ENCODE measurements at places on chromosomes 12 and 14. TPM values are rescaled to one million over a fixed set of nuclear protein-coding genes. Genes with fewer than 3 reads are reported as not detected.

DNA sequence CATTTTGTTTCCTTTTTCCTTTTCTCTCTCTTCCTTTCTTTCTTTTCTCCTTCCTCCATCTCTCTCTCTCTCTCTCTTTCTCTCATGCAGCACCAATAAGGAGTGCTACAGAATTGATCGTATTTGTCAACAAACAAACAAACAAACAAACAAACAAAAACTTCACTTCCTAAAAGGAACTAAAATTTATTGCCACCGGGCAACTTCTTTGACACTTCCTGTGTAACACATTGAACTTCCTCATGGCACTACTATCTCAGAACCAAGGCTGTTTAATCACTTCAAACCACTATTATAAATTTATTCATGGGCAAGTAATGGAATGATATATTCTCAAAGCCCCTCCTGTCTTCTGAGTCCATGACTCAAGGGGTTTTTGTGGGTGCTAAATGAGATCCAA lies 51.3 kb downstream of the SERPINA3 start:
- no peak for DNase-seq

The SGPP1 gene
- total RNA-seq = 11.1 TPM

- no peak for DNase-seq
Observed at GRCh38 chr14:89325959-89326358, 91.1 kb downstream of the FOXN3 start.

- DNase-seq = no peak
Observed at GRCh38 chr12:70876952-70877351, 43.6 kb downstream of the PTPRR start.

The RNASE4 gene
- 11.4 TPM for total RNA-seq

DNA sequence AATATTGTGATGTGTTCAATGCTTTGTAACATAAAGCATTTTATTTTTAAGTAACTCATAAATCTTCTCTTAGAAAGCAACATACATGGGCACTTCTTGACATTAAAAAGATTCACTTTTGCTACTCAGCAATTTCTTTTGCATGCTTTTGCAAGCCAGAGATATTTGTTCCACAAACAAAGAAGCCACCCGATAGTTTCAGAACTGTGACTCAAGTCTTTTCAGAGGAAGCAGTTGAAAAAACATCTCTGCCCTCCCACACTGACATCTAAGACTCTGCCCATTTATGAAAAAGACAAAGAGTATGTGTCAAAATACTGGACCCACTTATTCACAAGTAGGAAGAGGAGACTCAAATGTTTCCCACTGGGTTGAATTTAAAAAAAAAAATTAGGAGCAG lies 7.5 kb downstream of the APPL2 start:
- DNase-seq = peak; percentile 80

The ASCL1 gene
- total RNA-seq = not detected

The TDRD9 gene
- 3.0 TPM for total RNA-seq

The AHNAK2 gene
- total RNA-seq = 24.5 TPM

The IL26 gene
- total RNA-seq = not detected

GRCh38 chr12:119156401-119157044 lies 22.2 kb upstream of the HSPB8 start:
- no peak for DNase-seq

- peak; percentile 79 for DNase-seq
Observed at GRCh38 chr14:35687335-35687939, 121.7 kb downstream of the RALGAPA1 start.

- no peak for DNase-seq
Observed at GRCh38 chr12:104551-105081, 38.0 kb downstream of the IQSEC3 start.

DNA sequence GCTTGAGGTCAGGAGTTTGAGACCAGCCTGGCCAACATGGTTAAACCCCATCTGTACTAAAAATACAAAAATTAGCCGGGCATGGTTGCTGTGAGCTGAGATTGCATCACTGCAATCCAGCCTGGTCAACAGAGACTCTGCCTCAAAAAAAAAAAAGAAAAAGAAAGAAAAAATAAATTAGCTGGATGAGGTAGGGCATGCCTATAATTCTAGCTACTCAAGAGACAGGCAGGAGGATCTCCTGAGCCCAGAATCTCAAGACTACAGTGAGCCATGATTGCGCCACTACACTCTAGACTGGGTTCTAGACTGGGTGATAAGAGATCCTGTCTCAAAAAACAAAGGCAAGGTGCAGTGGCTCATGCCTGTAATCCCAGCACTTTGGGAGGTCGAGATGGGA lies 16.9 kb downstream of the PPP4R3A start:
- no peak for DNase-seq

The CREBL2 gene
- total RNA-seq = 42.4 TPM

The CLBA1 gene
- total RNA-seq = 4.6 TPM

DNA sequence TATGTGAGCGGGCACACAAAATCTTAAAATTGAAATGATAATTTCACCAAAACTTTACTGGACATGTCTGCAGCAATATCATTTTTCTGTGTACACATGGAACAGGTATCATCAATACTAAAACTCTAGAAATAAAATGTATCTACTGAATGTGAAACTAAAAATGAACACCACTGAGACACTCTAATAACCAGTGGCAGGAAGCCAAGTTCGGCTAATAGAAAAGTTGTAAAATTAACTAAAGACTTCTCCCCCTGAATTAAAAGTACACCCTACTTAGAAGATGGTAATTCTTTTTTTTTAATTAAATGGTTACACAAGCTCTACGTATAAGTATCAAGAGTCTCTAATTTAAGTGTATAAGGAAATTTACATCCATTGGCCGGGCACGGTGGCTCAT lies 227.2 kb downstream of the MED13L start:
- DNase-seq = no peak

DNA sequence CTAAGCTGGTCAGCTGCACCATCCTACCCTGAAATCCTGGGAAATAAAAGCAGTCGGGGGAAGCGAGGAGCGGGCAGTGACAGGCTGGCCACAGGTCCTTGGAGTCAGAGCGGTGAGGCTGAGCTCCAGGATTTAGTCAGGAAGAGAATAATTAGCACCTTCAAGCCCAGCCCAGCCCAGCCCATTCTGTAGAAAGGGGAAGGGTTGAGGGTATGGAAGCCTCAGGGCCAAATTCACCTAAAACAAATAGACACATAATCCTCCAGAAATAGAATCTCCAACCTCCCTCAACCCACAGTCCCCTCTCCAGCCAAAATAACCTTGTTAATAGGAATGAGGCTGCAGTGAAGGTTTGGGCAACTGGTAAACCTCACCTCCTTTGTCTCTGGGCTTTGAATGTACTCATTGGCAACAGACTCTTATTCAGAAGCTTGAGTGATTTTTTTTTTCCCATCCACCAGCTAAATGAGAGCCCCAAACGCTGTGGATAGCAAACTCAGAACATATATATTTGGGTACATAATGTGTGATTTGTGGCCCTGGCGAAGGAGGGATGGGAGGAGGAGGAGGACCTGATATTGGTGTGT lies 334.1 kb downstream of the DPF3 start:
- peak; percentile 6 for DNase-seq

The DACT1 gene
- total RNA-seq = 0.05 TPM

GRCh38 chr14:93023039-93023438 lies 92.7 kb downstream of the ITPK1 start:
- peak; percentile 40 for DNase-seq

The YAF2 gene
- 26.1 TPM for total RNA-seq

- no peak for DNase-seq
Observed at GRCh38 chr14:97061198-97061597, 264.0 kb downstream of the VRK1 start.

The KRT3 gene
- not detected for total RNA-seq

DNA sequence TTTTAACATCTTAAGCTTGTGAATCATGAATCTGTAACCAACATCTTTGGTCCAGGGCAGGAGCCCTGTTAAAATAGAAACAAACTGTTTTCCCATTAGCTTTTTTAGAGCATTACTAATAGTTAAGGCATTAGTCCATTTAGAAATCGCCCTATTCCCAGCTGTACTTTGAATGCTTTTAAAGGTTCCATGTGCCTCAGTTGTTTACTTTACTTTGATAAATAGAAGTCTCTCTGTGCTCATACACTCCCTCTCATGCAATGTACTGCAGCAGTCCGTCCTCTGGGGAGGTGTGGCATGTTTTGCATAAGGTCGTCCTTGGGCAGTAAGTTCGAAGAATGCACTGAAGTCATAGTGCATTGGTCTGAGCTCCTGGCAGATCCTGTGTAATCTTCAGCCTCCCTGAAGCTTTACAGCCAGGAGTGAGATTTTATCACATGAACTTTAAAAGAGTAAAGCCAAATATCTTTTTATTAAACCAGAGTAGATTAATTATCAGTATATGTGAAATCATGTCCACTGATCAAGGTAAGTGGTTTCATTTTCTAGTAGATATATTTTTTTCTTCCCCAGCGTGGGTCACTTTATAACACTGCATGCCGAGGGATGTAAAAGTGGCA lies 134.7 kb downstream of the FGD4 start:
- peak; percentile 79 for DNase-seq

DNA sequence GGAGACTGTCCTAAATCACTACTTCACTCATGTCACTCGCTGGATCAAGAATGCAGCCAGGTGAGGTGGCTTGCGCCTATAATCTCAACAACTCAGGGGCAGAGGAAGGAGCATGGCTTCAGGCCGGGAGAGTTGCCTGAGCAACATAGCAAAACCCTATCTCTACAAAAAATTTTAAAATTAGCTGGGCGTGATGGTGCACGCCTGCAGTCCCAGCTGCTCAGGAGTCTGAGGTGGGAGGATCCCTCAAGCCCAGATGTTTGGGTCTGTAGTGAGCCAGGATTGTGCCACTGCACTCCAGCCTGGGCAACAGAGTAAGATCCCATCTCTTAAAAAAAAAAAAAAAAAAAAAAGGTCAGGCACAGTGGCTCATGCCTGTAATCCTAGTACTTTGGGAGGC lies 5.9 kb downstream of the SMAGP start:
- no peak for DNase-seq

DNA sequence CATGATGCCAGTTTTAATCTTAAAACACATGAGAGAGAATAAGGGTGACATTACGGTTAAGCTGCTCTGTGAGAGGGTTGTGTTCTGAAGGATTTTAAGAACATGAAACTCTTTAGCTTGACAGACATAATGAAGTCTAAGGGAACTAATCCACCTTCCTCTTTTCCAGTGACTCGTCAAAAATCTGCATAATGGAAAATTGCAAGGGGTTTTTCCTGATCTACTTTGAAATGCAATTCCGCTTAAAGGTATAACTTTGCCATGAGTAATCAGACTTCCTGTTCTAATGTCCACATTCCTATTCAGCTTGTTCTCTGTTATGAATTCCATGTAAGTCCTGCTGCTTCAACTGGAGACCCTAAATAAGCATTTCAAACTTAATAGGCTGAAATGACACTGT lies at the start of gene ZNF705A:
ZNF705A (plus strand) TSS at position 171 of the 400 bp plus-strand sequence. CDS start 15,611 bp downstream, outside the sequence.
- DNase-seq = peak; percentile 90

DNA sequence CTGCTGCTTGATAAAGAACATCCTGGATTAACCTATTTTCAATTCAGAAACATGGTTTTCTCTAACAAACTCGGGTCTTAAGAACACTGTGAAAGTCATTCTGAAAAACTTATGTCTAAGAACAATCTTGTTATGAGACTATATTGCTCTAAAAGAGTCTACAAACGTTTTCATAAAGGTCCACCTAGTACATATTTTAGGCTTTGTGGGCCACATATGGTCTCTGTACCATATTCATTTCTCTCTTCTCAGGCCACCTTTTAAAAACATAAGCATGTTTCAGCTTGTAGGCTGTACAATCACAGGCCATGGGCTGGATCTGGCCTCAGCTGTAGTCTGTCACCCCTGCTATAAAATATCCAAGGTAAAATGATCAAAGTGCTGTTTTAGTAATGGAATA lies 39.9 kb downstream of the PPP4R3A start:
- DNase-seq = no peak

The DNAL1 gene
- 10.7 TPM for total RNA-seq

The FMNL3 gene
- 101 TPM for total RNA-seq

- no peak for DNase-seq
Observed at GRCh38 chr12:50103767-50104321, at the start of gene GPD1. Gene GPD1 (plus strand): TSS chr12:50104008. CDS start chr12:50104051, 43 bp downstream.

GRCh38 chr14:99514552-99515300 lies 33.5 kb downstream of the CCNK start:
- no peak for DNase-seq

GRCh38 chr14:64755781-64756221 lies 51.6 kb downstream of the PLEKHG3 start:
- no peak for DNase-seq

GRCh38 chr14:67644428-67644827 lies 24.7 kb downstream of the ARG2 start:
- no peak for DNase-seq

The ARF3 gene
- total RNA-seq = 61.5 TPM

The LMNTD1 gene
- total RNA-seq = 0.19 TPM

The ITPK1 gene
- 24.0 TPM for total RNA-seq

The SLCO1B3 gene
- not detected for total RNA-seq
